Stimulated activated CD4-positive, alpha-beta T cell treated with anti-CD3 and anti-CD28 coated beads, Interleukin-1b, Interleukin-23, amount 100 ng/mL, for 48 hours (primary cell): ENCODE measurements at places on chromosomes 4 and X.

DNA sequence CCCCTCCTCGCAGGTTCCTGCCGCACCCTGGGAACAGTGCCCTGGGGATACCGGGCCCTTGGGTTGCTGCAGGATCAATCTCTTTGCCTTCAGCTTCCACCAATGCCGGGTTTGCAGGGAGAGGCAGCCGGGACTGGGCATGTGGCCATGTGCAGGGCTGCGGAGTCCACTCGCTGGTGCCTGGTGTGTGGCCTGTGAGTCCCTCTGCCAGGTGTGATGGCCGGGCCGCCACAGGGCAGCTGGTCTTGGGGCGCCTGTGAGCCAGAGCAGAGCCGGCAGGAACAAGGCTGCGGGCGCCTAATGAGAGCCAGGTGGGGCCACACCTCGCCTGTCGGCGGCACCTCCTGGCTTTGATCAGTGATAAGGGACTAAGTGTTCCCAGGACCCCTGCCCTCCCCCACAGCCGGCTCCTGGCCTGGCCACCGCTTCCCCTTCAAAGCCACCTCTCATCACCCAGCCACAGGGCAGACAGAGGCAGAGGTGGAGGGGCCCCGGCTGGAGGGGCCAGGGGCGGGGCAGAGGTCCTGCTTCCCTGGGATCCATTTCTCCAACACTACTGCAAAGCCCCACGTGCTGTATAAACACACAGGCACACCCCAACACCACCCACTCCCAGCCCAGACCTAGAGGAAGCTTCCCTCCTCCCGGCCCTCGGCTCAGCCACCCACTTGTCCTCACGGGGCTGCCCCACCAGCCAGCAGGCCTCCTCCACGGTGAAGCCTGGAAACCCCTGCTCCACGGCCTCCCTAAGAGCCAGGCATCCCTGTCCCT, 132.7 kb downstream of the CPZ start:
- no peak for DNase-seq

DNA sequence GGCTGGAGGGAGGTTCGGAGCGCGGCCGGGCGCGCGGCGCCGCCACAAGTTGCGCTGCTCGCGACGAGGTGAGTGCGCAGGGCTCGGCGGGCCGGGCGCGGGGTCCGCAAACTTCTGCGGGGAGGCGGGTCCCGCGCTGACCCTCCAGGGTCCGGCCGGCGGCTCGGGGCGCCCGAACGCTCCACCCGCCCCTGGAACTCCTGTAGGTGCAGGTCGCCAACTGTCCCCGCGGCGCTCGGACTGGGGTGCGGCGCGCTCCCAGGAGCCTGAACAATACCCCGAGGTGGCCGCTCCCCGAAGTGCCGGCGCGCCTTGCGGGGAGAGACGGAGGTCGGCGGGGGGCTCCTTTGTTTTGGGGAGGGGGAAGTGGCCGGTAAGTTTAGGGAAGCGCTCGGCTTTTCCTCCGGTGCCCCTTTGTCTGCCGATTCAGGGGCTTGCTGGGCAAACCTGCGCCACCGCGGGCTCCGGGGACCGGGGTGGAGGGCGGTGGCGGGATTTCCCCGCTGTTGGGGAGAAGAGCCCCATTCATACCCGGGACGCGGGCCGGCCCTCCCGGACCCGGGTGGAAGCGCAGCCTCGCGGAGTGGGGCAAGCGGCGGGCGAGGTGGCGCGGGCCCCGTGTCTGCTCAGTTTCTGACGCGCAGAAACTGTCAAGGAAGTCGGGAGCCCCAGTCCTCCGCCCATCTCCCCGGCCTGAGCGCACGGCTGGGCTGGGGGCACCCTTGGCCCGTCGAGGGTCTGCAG, 694 bp downstream of the TBL1X start:
- peak; percentile 10 for DNase-seq

GRCh38 chrX:42442745-42443144, 335.2 kb downstream of the PPP1R2C start:
- DNase-seq, result no peak

DNA sequence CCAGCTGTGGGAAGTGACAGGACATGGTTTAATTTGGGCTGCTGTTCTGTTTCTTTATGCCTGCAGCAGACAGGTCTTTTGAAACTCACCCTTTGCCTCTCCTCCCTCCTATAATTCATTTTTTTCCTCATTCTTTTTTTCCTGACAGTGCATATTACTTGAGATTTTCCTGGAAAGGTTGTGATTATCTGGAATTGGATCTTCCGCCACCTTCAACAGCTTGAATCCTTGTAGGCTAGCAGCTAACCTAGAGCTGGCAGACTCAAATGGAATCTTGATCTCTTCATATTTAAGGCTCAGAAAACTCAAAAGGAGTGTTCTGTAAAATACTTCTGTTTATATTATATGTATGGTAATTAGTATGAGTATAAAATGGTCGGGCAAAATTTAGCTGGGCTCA, 49.3 kb upstream of the CLCN4 start:
- no peak for DNase-seq

- DNase-seq, result no peak
Measured at GRCh38 chr4:123966990-123967769, 570.6 kb downstream of the SPRY1 start.

GRCh38 chr4:148773313-148773712, 331.1 kb upstream of the NR3C2 start:
- no peak for DNase-seq

- DNase-seq, result no peak
Measured at GRCh38 chr4:22237846-22238494, 277.9 kb downstream of the ADGRA3 start.

- DNase-seq, result no peak
Measured at GRCh38 chrX:68726366-68726765, 78.9 kb downstream of the STARD8 start.

- DNase-seq, result no peak
Measured at GRCh38 chrX:45811326-45811725, 610.6 kb upstream of the DIPK2B start.

GRCh38 chr4:26418107-26418506, 72.2 kb downstream of the CCKAR start:
- no peak for DNase-seq

DNA sequence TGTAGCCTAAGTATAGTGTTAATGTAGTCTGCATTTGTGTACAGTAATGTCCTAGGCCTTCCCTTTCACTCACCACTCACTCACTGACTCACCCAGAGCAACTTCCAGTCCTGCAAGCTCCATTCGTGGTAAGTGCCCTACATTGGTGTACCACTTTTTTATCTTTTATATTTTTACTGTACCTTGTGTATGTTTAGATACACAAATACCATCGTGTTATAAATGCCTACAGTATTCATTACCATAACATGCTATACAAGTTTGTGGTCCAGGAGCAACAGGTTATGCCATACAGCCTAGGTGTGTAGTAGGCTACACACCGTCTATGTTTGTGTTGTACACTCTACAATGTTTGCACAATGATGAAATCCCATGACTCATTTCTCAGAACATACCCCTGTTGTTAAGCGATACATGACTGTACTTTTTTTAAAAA, 15.4 kb downstream of the TSPAN5 start:
- DNase-seq, result peak; percentile 30

GRCh38 chr4:52704661-52705060, 45.6 kb upstream of the USP46 start:
- no peak for DNase-seq

DNA sequence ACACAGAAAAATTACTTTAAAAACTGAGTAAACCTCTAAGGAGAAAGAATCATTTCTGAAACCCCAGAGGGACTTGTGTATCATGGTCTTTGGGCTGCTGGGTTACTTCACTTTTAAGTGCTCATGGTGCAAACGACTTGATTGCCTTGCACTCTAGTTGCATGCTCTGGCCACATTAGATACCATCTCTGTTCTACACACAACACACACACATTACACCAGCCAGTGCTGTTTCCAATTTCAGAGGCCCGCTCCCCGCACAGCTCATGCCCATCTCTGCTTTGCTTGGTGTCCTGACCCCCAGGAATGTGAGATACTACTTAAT, 2.1 kb downstream of the PPP3CA start:
- DNase-seq, result no peak

- DNase-seq, result no peak
Measured at GRCh38 chr4:102036619-102037376, 246.3 kb downstream of the BANK1 start.

GRCh38 chr4:42302348-42302747, 94.9 kb upstream of the SHISA3 start:
- DNase-seq, result no peak

- DNase-seq, result no peak
Measured at GRCh38 chr4:152476796-152477195, 59.1 kb downstream of the FBXW7 start.
